Fibroblast of the aortic adventitia (primary cell): ENCODE measurements at places on chromosomes 11 and 22. TPM values are rescaled to one million over a fixed set of nuclear protein-coding genes. Genes with fewer than 3 reads are reported as not detected.

The PKDREJ gene
- total RNA-seq, result 0.09 TPM in 1 of 2 replicates, not detected in the other

The CHRM1 gene
- total RNA-seq, result not detected in 2 replicates

The CACNA1I gene
- total RNA-seq, result under 0.01 and 0.08 TPM in 2 replicates

The MPPED2 gene
- 0.18 TPM in 1 of 2 replicates, not detected in the other for total RNA-seq

The PNPLA3 gene
- 2.9 and 4.5 TPM in 2 replicates for total RNA-seq

The MRGPRX4 gene
- not detected in 2 replicates for total RNA-seq

The ENTHD1 gene
- total RNA-seq, result not detected in 2 replicates

The GNAZ gene
- total RNA-seq, result 1.3 and 3.1 TPM in 2 replicates

The DCDC1 gene
- total RNA-seq, result 0.18 and 3.2 TPM in 2 replicates

The DEPDC7 gene
- 3.5 and 9.9 TPM in 2 replicates for total RNA-seq

The GP1BB gene
- 2.1 and 20.1 TPM in 2 replicates for total RNA-seq

The CLTCL1 gene
- 4.6 and 7.1 TPM in 2 replicates for total RNA-seq

The GPR83 gene
- not detected in 2 replicates for total RNA-seq

The ST14 gene
- 0.09 TPM in 1 of 2 replicates, not detected in the other for total RNA-seq

The KCTD14 gene
- total RNA-seq, result 0.45 TPM in 1 of 2 replicates, not detected in the other
